ENCODE measurements at places on chromosomes 6 and 20. TPM values are rescaled to one million over a fixed set of nuclear protein-coding genes. Genes with fewer than 3 reads are reported as not detected.

Gene MATN4
- not detected for total RNA-seq

DNA sequence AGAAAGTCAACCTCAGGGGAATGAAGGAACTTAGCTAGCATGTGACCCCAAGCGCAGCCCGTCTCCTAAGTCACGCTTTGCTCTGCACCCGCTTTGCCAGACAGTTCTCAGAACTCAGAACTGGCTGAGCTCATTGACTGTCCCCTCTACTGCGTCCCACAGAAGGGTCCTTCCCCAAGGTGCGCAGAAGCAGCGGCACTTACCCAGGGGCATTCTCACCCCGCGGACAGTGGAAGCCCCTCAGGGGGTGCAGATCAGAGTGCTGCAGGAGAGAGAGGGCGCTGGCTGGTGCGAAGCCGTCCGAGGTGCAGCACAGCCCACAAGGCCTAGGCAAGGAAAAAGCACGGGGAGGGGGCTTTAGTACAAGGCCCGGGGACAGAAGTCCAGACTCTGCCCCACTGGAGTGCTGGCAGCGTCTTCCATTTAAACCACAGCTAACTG, 807 bp downstream of the SNHG17 start:
- no peak for DNase-seq

GRCh38 chr20:48686238-48687116, 141.3 kb downstream of the PREX1 start:
- peak; percentile 24 for DNase-seq

GRCh38 chr20:21702016-21702415, 3.4 kb upstream of the PAX1 start:
- DNase-seq, result no peak

Gene BMP6
- 1.3 TPM for total RNA-seq

DNA sequence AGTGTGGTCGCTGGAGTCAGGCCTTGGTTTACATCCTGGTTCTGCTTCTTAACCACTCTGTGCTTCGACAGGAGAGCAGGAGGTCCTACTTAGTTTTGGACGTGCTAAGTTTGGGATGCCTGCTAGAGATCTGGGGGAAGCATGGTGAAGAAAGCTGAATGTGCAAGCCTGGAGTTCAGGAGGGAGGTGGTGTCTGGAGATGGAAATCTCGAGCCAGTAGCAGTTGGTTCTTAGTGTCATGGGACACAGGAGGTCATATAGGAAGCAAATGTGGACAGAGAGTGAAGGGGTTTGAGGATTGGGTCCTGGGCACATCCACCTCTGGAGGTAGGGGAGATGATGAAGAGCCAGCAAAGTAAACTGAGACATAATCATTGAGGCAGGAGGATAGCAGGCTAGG, 131.4 kb downstream of the SYCP2 start:
- no peak for DNase-seq

Gene FOXQ1
- 7.5 TPM for total RNA-seq

Gene HLA-A
- total RNA-seq, result 435 TPM

GRCh38 chr6:134523051-134523450, 205.1 kb upstream of the SGK1 start:
- DNase-seq, result no peak

- no peak for DNase-seq
These were observed 73.8 kb downstream of the TOX2 start for GRCh38 chr20:43988451-43988850.

DNA sequence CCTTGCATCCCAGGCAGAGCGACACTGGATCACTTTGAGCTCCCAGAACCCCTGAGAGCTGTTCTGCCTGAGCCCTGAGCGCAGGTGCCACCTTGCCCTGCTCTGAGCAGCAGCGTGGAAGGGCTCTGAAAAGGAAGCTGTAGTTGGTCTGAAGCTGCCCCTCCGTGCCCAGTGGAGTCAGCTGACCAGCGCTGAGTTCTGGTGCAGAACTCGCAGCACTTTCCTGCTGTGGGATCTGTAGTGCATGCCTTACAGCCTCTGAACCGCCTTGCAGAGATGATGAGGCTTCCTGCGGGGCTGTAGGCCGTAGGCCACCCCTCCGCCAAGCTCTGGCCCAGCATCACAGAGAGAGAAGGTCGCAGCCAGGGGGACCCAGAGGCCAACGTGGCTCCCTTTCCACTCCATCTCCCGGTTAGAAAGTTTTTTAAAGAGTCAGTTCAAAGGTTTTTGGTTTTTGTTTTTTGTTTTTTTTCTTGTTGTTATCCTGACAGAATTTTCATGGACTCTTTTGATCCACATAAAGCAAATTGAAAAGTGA, 158.3 kb upstream of the CST7 start:
- DNase-seq, result no peak

- no peak for DNase-seq
These were observed 46.0 kb downstream of the HUS1B start for GRCh38 chr6:610882-611281.

DNA sequence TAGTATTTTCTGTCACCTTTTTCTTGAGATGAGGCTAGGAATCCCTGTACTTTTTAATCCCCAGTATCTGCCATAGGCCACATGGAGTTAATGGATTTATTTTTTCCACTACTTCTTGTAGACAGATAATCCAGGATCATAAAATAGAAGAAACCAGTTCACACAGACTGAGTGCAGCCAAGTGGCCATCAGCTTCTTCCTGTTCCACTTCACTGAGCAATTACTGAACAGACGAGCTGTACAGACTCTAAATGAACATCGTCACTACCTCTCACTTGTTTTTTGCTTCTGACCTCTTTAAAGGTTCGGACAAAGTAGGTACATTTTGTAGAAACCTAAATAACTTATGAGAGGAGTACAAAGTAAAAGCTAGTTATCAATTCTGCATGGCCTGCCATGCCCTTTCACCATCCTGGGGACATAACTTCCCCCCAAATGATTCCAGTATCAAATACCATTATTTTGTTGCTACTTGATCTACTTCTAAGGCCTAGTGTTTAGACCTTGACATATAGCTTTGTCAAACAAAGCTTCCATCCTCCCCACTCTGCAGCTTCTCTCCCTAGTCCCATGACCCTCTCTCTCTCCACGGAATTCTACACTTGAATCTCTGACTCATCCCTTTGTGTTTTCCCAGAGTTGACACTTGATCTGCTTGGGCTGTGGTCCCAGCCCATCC, 34.4 kb upstream of the ARHGAP18 start:
- DNase-seq, result peak; percentile 82

Gene PROCR
- 45.4 TPM for total RNA-seq

Gene HAO1
- total RNA-seq, result not detected

Gene SLC32A1
- not detected for total RNA-seq

Gene MICB
- total RNA-seq, result 25.6 TPM
